NCI-H510A (cell line): ENCODE measurements at places on chromosomes 7 and 10.

GRCh38 chr7:80869106-80869784, 49.6 kb downstream of the SEMA3C start:
- DNase-seq = no peak

GRCh38 chr10:802506-802905, 113.0 kb upstream of the DIP2C start:
- no peak for DNase-seq

DNA sequence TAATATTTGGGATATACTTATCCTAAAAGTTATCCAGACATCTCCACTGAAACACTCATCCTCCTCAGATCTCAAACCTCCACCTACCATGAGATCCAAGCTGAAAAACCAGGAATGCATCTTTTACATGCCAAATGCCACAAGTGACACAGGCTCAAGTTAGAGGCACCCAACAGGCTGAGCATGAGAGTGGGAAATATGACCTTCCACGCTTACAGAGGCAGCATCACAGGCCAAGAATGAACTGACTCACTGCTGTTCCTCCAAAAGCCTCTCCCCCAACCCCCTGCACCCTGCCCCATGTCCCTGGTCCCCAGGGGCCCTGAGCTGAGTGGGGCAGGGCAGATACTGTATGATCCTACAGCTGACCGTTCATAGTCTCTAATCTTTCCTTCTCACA, 4.8 kb upstream of the MTPAP start:
- no peak for DNase-seq

DNA sequence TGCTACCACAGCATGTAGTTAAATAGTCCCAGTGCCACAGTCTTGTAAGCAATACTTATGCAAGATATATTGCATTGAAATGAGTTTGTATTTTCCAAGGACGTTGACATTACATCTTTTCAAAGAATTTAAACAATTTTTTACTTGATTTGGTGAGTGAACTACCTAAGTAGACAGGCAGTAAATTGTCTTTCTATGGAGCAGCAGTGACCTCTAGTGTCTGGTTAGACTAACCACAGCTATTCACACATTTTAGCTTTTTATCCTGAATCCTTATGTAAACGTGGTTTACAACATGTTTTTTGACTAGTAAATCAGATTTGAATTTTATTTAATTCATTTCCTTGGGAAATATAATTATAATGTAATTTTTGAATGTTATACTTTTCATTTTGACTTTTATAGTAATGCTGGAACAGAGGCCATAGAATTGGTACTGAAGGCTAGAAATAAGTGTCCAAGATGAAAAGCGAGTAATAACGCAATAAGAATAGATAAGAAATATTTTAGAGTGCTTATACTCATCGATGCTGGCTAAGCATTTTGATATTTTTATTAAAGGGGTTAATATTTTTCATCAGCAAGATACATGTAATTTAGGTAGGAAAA, 5.6 kb downstream of the LRRTM3 start:
- DNase-seq = no peak

- DNase-seq = no peak
Measured at GRCh38 chr7:34070511-34071323, 165.4 kb downstream of the BMPER start.

- DNase-seq = no peak
Measured at GRCh38 chr7:21671859-21672258, 129.0 kb downstream of the DNAH11 start.

- DNase-seq = no peak
Measured at GRCh38 chr7:64867863-64868440, 35.1 kb upstream of the ZNF273 start.

- no peak for DNase-seq
Measured at GRCh38 chr7:5635006-5635405, 146.5 kb downstream of the RNF216 start.

DNA sequence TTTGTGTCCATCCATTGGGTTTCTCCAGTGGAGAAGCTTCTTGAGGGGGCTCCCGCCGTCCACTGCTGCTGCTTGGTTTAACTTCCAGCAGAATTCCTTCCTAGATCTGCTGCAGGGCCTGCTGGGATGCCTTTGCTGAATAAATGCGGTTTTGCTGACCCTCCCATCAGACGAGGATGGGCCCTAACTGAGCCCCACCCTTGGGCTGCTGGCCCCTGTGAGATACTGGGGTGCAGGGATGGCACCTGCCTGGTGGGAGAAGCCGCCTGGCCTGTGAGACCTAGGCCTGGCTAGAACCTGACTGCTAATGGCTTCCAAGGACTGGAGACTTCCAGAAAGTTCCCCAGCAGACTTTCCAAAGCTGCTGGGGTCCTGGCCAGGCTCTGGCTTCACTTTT, 43.8 kb downstream of the ZNF467 start:
- no peak for DNase-seq
